ENCODE measurements at places on chromosomes 12 and 14. TPM values are rescaled to one million over a fixed set of nuclear protein-coding genes. Genes with fewer than 3 reads are reported as not detected.

- ATAC-seq = no peak
These were observed 37.4 kb downstream of the SLC6A15 start for GRCh38 chr12:84875241-84875640.

DNA sequence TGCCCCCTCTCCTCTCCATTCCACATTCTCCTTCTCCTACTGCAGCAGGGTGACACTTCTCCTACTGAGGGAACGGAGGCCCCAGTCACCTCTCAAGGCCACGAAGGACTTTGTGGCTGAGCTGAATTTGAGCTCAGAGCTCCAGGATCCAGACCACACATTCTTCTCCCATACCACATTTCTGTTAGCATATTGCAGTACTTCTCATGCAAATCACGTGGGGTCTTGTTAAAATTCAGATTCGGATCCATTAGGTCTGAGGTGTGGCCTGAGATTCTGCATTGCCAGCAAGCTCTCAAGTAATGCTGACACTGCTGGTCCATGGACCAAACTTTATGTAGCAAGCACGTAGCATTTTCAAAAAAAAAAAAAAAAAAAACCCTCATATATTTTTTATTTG lies 9.6 kb upstream of the IFI27L2 start:
- no peak for ATAC-seq

- ATAC-seq = no peak
These were observed 260.5 kb downstream of the NEDD1 start for GRCh38 chr12:97167598-97167997.

DNA sequence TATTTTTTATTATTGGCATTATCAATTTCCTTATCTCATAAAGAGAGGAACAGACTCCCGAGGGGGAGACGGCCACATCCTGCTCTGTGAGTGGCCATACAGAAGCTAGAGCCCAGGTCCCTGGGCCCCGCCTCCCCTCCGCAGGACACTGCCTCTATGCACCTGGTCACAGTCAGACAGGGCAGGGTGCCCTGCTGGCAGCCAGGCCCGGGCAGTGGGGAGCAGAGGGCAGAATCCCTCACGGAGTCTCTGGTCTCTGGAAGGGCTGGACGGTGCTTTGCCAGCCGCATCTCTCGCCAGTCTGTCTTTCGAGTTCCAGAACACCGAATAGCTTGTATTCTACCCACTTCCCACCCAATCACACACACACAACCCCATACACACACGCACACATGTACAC lies 16.4 kb upstream of the CACNA2D4 start:
- ATAC-seq = no peak

GRCh38 chr12:42552822-42553221 lies 36.7 kb downstream of the PRICKLE1 start:
- no peak for ATAC-seq

DNA sequence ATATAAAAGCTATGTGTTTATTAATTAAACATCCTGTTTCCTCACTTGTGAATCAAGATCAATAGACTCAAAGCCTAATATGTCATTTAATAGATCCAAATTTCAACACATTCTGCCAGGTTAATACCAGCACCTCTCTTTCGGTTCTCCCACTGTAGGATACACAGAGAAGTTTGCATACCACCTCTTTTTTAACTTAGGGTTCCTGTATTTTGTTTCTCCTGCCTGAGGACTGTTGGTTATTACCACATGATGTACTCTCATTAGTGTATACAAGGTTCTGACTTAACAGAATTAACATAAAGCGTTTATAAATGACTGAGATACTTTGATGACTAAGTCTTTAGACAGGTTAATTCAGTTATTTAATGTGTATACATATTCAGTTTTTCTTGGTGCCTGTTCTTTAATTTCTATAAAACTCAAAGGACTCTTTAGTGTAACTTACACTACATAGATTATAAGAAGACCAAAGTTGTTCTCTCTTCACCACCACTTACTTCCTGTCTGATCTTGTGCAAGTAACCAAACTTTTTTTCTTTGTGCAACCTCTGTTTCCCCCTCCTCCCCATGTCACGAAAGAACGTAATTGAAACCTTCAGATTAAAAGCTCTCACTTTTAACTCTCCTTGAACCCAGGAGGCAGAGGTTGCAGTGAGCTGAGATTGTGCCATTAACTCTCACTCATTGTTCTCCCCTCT lies 89.8 kb upstream of the DNM1L start:
- ATAC-seq = peak; percentile 32

DNA sequence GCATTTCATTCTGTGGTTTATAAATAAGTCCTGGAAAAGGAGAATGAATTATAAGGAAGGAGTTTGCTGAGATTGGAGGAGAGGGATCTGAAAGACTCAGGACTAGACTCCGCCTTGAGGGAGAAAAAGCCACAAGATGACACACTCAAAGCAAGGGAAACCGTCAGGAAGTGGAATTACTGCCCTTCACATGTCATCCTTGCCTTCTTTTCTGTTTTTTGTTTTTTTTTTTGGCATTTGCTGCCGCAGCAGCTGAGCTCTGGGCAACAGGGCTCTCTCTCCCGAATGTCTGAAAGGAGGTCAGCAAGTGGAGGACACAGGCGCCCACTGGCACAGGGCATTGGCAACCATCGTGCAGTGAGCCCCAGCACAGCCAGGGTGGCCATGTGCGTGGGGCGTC lies 344.9 kb downstream of the DPF3 start:
- no peak for ATAC-seq

GRCh38 chr12:6641131-6641530 lies 5.4 kb upstream of the LPAR5 start:
- no peak for ATAC-seq

- ATAC-seq = peak; percentile 41
These were observed 32.4 kb upstream of the HELB start for GRCh38 chr12:66269757-66270383.

GRCh38 chr12:25301798-25302197 lies 51.1 kb upstream of the KRAS start:
- no peak for ATAC-seq

GRCh38 chr12:45050751-45051571 lies at the start of gene DBX2:
TSS of gene DBX2 (minus strand) at chr12:45051099. CDS start at chr12:45050927, 172 bp downstream.
- ATAC-seq = peak; percentile 61

Gene SLC2A14
- total RNA-seq = not detected

Gene ASIC1
- 2.1 TPM for total RNA-seq

Gene ADAMTS20
- total RNA-seq = not detected

Gene ADGRD1
- 2.5 TPM for total RNA-seq

Gene CCDC60
- total RNA-seq = 3.5 TPM

Gene CIROP
- total RNA-seq = not detected

Gene TOMM20L
- not detected for total RNA-seq

Measured in esophagus mucosa (tissue), 1 donor.